ENCODE measurements at places on chromosomes 5 and 9.
A peak's percentile ranks its signal among the peaks of the same experiment; 100 is the strongest.

GRCh38 chr5:117149312-117149711, 574.7 kb upstream of the SEMA6A start:
- no peak for DNase-seq

DNA sequence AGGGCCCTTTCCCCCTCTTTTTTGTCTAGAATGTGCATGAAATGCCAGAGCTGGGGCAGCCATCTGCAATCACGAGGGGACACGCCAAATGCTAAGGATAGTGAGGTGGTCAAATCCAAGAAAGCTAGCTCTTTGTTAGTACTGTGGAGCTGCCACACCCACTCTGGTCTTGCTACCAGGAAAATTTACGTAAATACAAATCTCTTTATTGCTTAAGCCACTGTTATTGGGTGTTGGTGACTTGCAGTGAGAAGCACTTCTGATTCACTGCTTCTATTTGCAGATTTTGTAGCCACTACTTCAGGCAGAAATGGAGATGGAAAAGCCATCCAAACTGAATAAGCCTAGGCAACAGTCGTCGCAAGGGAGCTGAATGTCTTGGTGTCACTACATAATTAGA, 25.6 kb upstream of the SUSD1 start:
- no peak for DNase-seq

GRCh38 chr9:116218399-116218798, 64.8 kb downstream of the PAPPA start:
- no peak for DNase-seq

- DNase-seq, result no peak
Observed at GRCh38 chr9:96859461-96860198, 5.3 kb upstream of the ZNF782 start.

DNA sequence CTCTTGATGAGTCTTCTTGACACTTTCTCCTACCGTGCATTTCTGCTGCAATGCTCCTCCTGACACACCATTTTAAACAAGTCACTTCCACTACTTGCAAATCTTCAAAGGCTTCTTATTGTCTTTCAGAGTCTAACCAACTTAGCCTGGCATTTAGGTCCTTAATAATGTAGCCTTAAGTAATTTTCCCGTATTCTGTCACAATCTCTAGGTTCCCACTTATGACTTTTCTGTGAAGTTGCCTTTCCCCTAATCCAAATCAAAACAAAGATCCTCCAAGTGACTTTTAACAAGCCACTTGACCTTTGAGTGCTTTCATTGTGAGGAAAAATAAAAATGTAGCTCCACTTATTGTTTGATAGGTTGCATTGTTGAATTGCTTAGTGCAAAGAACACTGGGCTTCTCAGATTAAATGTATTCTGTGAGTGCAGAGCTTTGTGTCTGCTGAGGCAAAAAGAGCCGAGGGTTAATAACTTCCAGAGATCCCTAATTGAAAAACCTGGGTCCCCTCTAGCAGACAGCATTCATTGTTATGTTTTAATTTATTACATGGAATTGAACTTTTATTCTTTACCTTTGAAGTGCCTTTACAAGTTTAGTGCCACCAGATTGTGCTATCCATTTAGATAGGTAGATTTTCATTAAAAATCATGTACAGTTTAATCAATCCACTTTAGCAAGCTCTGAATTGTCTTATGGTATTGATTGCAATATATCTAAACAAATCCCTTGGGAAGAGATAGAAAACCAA, 341.7 kb upstream of the TYRP1 start:
- no peak for DNase-seq

GRCh38 chr5:32031089-32031488, 143.0 kb downstream of the GOLPH3 start:
- no peak for DNase-seq

DNA sequence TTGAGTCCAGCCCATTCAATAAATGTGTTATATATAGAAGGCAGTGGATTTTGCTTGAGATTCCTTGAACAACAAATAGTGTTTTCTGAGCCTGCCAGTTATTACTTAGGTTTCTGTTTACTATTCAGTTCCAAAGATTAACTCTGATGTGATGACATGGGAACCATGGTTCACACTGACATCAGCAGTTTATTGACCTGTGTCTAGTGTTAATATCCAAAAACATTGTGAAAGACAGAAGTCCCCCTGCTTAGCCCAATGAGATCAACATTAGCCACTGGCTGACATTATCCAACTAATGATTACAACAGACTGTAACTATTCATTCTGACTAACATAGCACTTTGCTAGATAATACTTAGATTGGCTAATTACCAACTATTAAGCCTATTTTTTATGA, 14.9 kb downstream of the APBA1 start:
- DNase-seq, result no peak

DNA sequence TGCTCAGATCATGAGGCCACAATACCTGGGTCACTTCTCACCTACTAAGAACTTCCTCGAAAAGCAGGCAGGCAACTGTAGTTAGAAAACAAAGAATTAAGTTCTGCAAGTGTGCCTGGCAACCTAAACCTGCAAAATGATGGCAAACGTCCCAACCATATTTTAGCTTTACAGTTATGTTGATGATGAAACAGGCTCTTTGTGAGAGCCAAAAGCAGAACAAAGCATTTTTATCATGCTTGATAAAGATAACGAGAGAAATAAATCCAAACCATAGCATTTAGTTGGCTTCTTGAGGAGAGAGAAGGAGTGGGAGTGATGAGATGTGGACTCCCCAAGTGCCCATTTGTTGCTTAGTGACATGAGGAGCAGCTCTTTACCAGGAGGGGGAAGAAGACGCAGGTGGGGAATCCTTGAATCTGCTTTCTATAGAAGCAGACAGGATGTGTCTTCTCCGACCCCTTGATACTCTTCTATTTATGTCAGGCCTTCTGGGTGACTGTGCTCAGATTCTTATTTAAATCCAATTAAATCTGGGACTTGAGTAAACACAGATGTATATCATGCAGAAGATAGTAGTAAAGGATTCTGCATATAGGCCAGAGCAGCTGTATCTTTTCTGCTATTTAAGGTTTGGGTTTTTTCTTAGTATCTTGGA, 221.2 kb downstream of the TMEM167A start:
- peak; percentile 28 for DNase-seq

Measured in NCI-H187 (cell line).